ENCODE measurements at places on chromosomes 5 and 9.

DNA sequence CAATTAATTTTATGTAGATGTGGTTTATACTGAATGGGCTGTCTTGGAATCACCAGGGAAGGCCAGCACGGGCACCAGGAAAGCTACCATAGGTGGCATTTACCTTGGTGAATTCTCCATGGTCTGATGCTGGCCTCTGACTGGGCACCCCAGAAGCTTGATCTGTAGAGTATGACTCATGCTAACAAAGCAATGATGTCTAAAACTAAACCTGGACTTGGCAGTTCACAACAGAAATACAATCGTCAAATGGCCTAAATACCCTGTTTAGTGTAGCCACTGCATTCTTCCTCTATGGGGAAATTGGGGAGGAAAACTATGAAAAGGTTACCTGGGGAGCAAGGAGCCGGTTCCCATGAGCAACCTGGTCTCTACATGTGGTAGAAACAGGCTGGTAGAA lies 98.0 kb downstream of the ATPSCKMT start:
- no peak for DNase-seq

GRCh38 chr5:150486402-150487198 lies 21.3 kb upstream of the NDST1 start:
- peak; percentile 37 for DNase-seq

GRCh38 chr9:90343366-90343765 lies 299.3 kb downstream of the DIRAS2 start:
- DNase-seq, result no peak

GRCh38 chr5:9972059-9972458 lies 277.6 kb downstream of the ATPSCKMT start:
- no peak for DNase-seq

GRCh38 chr9:89405826-89406225 lies 87.5 kb downstream of the SECISBP2 start:
- DNase-seq, result no peak

DNA sequence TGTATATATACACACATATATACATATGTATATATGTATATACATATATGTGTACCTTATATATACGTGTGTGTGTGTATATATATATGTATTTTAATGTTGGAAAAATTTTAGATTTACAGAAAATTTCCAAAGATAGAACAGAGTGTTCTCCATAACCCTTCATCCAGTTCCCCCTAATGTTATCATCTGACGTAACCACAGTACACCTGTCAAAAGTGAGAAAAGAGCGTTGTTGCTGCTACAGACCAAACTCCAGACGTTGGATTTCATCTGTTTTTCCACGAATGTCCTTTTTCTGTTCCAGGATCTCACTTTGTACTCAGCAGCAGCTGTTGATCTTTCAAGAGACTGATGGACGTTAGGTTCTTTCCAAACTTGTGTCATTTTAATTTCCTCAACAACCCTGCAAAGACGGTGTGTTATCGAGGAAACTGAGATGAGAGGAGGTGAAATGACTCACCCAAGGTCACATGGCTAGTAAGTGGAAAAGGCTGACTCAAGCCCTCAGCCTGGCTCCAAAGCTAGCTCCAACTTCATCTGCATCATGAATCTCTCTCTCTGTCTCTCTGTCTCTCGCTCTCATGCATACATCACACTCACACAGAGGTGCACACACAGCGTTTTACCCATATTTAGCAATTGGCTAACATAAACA lies 17.0 kb upstream of the NTNG2 start:
- no peak for DNase-seq

DNA sequence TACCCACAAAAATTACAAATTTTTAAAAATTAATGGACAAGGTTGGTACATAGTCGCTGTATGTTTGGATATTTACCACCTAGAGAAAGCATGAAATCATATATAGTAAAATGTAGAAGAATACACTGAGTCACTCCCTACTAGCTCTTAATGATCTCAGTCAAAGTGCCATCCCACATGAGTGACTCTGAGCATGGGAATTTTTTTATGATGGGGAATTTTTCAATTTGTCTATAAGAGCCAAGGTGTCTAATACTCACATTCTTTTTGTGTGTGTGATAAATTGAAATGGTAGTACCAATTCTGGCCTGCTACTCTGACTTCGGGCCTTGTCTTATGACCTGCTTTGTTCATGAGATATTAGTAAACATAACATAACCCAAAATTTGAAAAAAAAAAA lies 483.2 kb downstream of the CDH10 start:
- no peak for DNase-seq

DNA sequence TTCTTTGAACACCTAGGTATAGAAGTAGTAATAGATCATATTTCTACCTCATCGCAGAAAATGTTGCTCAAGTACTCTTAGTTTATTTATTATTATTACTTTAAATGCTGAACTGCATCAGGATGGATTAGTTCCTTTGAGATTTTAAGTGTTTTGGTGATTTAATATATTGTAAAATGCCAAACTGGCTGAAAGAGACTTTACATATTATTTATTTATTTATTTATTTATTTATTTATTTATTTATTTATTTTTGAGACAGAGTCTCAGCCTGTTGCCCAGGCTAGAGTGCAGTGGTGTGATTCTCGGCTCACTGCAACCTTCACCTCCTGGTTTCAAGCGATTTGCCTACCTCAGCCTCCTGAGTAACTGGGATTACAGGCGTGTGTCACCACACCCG lies 42.3 kb downstream of the LMNB1 start:
- no peak for DNase-seq

DNA sequence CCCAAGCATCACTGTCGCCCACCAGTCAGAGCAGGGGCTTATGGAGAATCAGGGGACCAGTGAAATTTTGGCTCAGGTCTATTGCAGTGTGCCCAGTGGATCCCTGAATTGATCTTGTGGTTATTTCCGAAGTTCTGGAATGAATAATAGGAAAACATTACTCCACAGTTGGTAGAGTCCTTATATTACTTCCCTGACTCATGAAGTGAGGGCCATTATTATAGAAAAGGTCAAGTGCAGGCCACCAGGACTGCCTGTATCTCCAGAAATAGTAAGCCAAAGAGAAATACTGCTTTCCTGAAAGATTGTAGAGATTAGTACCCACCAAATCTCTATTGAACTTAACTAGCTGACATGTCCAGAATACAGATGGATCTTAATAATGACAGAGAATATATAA lies 335.0 kb downstream of the NPR3 start:
- DNase-seq, result no peak

GRCh38 chr9:92659601-92660000 lies 10.3 kb downstream of the IPPK start:
- DNase-seq, result no peak

DNA sequence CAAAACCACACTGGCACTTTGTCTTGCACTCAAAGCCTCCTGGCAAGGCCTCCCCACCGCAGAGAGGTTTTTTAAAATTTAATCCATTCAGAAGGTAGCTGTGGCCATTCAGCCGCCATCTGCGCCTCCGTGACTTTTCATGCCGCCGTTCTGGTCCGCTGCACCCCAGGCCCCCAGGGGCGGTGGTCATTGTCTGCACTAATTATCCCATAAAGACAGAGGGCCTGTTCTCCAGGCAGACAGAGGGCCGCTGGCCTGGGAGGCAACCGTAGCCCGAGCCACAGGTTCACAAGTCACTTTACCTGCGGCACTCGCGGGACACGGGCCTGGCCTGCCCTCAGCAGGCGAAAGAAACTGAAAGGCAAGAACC lies 49.4 kb downstream of the EXD3 start:
- DNase-seq, result no peak

DNA sequence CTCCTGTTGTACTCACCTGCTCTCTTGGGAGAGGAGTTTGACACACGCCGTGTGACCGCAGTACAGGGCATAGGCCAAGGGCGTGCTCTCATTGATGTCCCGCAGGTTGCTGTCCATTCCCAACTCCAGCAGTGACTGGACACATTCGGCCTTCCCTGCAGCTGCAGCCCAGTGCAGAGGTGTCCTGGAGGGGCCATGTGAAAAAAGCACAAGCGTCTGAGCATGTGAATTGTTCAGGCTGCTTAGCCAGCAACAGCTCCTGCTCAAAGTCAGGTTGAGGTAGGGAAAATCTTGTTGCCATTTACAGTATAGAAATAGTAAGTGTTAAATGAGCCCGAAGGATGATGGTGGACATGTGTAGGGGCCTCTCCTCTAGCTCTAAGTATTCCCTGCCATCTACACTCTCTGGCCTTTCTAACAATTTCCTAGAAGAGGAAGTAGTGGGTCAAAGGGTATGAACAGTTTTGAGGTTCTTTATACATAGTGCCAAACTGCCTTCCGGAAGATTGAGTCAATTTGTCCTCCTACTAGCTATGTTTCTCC lies 116.5 kb downstream of the ANKRD55 start:
- DNase-seq, result no peak

DNA sequence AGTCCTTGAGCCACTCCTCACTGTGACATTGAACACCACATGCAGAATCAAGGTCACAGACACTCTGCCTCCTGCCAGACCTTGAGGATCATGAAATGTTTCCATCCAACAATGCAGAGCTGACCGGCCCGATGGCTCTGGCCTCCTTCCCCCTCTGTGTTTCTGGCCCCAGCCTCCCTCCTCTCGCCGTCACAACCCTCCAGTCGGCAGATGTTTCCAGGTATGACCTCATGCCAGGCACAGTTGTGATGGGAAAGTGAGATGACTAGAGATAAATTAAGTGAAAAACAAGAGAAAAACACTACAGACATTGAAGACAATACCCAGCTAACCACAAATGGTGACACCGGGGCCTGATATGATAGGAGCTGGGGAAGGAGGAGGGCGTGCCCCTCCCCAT lies 9.8 kb downstream of the NTNG2 start:
- no peak for DNase-seq

DNA sequence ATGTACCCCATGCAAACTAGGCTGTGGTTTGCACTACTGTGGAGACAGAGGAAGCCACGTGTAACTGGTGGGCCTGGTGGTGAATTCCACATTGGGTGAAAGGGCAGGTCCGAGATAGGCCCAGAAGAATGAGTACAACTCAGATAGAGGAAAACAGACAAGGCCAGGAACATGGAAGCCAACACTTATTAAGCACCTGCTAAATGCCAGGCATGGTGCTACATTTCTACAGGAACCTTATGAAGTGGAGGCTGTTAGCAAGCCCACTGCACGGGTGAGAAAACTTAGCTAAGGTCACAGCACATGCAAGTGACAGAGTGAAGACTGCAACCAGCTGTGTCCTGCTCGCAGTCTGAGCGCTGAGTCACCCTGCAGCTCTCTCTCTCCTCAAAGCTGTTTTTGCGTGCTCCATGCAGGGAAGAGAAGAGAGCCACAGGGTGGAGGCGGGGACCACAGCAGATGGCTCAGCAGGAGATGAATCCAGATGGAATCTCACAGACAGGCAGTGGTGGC lies 65.5 kb upstream of the SPTLC1 start:
- DNase-seq, result no peak

GRCh38 chr5:151144922-151145321 lies 12.7 kb downstream of the ANXA6 start:
- no peak for DNase-seq

- DNase-seq, result no peak
Observed at GRCh38 chr9:87080512-87081264, 133.4 kb upstream of the GAS1 start.

DNA sequence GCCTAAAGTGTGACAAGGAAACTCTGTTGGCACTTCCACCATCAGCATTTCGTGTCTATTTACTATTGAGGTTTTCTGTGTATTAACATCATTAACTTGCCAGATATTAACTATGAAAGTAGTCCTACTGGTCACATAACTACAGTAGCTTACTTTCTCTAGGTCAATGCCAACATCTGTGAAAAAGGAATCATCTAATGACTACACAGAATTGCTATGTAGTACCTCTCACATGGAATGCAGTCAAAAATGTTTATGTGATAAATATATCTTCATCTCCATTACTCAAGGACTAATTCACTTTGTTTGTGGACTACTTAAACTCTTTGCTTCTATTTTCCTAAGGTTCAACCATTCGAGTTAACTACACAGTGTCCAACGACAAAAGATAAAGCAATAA lies 2.1 kb downstream of the SCAI start:
- no peak for DNase-seq

DNA sequence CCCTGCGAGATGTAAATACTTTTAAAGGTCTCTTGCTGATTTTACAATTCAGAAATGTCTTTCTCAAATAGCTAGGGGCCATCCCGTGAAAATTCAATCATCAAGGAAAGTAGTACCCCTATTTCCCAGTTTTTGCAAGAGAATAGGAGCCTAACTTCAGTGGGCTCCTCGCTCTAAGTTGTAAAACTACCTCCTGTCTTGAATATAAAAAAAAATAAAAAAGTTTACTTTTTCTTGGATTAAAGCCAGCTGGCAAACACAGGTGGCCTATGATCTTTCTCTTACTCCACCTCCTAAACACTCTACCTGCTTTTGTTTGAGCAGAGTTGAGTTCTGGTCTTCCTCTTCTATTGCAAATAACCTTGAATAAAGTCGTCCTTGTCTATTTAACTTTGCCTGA lies 79.4 kb downstream of the SLCO4C1 start:
- no peak for DNase-seq

GRCh38 chr5:138754699-138755057 lies 1.5 kb downstream of the CTNNA1 start:
- no peak for DNase-seq

DNA sequence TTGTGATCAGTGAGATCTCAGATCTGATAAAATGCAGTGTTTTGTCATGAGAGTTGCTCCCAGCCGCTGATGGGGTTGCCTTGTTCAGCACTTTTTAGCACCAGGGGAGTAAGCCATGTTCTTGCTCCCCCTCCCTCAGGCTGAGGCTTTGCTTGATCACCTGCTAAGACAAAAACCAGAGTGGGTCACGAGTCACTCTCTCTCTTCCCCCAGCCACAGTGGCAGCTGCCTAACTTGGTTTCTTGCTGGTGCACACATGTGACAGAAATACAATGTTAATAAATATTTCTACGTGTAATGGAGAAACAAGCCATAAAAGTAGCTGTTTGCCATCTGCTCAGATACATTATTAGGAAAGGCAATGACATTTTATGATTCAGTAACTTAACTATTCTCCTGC lies 212.4 kb upstream of the DMRT1 start:
- no peak for DNase-seq

- no peak for DNase-seq
Observed at GRCh38 chr9:86645303-86645702, 291.1 kb upstream of the TUT7 start.

DNA sequence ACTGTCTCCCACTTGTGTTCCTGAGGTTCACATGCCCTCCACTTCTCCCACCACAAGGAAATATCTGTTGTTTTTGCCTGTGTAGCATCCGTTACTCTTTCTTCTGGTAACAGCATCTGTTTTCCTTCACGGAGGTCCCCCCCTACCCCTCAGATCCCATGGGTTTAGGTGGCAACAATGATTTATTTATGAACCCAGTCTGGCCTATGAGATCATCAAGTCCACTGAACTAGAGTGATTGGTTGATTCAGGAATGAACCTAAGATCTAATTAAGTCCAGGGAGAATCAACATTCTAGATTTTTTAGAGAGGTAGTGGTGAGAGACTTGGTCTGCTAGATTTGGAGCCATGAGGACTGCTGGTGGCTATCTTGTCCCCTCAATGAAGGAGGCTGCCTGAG lies 166.8 kb downstream of the NR3C1 start:
- no peak for DNase-seq

- DNase-seq, result no peak
Observed at GRCh38 chr5:124909734-124910133, 163.3 kb upstream of the ZNF608 start.
